ENCODE measurements at places on chromosomes 16 and 17.

DNA sequence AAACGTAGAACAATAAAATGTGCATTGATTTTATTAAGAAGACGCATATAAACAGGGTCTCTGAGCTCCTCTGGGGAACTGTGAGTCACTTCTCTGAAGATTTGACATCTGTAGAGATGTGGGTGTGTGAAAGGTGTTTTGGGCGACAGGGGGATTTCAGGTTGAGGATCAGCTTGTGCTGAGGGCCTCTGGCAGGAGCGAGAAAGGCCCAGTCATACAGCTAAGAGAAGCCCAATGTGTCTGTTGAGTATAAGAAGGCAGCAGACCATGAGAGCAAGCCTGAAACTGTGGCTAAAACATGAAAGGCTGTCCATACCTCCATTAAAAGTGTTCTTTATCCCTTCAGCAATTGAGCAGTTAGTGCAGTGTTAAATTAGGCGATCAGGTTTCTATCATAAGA, 406.5 kb upstream of the MON1B start:
- no peak for DNase-seq

GRCh38 chr17:41444186-41444585, 3.4 kb upstream of the KRT38 start:
- no peak for DNase-seq

- no peak for DNase-seq
Observed at GRCh38 chr17:35170968-35171771, 23.0 kb downstream of the SLC35G3 start.

- DNase-seq, result no peak
Observed at GRCh38 chr17:75090871-75091854, 3.4 kb downstream of the SLC16A5 start.

All from brain microvascular endothelial cell (primary cell).